Hindlimb muscle (tissue), 1 donor: ENCODE measurements at places on chromosomes 12 and 14. TPM values are rescaled to one million over a fixed set of nuclear protein-coding genes. Genes with fewer than 3 reads are reported as not detected.

GRCh38 chr12:132284071-132284826, 45.1 kb downstream of the GALNT9 start:
- DNase-seq = no peak

DNA sequence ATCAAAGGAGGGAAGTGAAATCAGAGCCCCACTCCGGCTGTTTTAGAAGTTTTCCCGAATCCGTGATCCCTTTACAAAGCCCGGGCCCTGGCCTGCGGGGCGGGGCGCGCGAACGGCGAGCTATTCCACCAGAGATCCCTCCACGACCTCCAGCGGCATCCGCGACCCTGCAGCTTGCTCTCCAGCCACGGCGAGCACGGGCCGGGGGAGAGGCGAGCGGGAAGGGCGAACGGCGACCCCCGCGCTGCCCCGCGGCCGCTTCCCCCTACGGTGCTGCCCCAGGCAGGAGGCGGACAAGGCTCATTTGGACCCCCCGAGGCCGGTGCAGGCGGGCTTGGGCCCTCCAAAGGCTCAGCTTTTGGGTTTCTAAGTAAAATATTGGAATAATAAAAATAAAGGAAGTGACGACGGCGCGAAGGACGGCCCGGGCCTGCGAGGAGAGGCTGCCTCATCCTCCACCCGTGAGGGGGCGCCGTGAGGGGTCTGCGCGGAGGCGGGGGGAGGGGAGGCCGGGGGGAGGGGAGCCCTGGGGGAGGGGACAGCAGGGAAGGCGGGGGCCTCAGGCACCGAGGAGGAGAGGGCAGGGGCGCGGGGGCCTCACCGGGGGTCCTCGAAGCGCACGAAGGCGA, 613 bp downstream of the SRSF9 start:
- DNase-seq = peak; percentile 63

DNA sequence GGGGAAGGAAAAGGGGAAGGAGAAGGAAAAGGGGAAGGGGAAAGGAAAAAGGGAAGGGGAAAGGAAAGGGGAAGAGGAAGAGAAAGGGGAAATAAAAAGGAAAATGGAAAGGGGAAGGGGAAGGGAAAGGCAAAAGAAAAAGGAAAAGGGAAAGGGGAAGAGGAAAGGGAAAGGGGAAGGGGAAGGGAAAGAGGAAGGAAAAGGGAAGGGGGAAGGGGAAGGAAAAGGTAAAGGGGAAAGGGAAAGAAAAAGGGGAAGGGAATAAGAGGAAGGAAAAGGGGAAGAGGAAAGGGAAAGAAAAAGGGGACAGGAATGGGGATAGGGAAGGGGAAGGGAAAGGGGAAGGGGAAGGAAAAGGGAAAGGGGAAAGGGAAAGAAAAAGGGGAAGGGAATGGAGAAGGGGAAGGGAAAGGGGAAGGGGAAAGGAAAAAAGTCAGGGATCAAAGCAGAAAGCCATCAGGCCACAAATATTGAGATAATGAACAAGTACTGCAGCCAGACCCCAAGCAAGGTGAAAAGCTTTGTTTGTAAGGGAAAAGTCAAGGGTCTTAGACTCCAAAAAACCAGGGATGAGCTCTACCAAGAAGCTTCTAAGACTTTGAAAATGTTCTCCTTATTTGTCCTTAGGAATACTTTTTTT, 20.0 kb downstream of the DICER1 start:
- no peak for DNase-seq

GRCh38 chr14:104793703-104793959, 1.9 kb downstream of the AKT1 start:
- DNase-seq = no peak

DNA sequence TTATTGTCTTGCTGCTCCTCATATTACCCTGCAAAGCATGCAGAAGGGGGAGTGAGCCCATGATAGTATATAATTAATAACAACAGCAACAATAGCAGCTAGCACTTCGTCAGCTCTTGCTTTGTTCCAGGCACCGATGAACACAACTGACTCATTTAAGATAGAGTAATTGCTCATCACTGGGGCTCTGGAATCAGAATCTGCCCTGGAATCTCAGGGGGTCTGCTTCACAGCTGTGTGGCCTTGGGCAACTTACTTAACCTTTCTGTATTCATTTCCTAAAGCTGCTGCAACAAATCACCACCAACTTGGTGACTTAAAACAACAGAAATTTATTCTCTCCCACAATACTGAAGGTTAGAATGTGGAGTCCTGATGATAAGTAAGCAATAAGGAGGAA, 55.0 kb upstream of the PSMC1 start:
- no peak for DNase-seq

DNA sequence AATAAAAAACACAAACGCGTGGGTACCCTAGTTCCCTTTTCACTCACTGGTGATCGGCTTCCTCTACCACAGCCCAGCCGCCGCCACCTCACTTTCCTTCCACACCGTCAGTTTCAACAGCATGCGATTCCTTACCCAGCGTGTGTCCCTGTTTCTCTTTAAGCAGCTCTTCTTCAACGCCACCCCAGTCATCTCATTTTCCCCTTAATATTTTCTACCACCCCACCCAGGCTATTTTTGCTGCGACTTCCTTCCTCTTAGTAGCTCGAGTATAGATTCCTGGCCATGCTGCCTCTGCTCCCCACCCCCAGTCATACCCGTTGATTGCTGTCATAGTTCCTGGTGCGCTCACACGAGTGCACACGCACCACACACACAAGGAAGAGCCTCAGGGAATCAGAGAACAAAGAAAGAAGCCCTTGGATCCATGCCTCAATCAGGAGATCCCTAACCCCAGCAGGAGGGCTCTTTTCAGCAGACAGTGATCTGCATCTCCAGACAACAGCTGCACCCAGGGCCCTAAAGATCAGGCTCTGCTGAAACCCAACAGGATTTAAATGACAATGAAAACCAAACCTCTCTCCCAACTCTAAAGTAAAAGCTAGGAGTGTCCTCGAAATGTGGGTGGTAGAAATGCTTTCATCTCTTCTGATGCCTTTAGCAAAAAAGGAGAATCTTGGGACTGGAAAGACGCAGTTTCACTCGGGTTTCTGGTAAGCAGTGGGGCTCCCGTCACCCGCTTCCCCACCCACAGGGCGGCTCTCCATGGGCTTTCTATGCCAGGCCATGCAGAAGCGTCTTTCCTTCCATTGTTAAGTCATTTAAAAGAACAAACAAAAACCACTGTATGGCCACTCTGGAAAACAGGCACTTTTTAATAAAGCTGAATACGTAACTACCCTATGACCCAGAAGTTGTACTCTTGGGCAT, 23.8 kb downstream of the VPS37B start:
- DNase-seq = no peak

DNA sequence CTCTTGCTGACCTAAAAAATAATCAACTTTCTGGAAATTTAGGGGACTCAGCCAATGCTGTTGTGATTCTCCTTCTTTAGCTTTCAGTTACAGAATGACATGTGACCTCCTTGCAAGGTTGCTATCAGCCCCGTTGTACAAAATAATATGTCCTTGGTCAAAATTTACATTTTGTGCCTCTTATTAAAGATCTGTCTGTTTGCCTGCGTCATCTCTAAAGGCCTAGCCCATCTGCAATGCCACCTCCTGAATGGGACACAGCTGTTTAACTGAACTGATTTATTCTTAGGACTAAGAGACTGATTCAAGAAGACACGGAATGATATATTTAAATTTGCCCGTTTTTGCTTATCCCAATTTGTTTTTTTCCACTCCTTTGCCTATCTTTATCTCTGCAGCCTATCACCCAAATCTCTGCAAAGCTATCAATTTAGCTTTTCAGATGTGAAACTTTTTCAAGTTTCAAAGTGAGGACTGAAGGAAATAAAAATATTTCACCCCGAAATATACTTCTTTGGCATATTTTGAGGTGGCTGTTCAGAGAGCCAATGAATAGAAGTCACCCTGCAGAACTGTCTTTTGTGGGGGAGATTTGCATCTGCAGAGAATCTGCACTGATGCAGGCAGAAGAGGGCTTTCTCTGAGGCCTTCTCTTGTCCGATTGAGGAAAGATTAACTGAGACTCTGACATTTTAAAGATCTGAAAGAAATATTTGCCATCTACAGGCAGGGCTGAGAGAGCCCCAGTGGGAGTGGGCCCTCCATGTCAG, 126.0 kb downstream of the VEZT start:
- no peak for DNase-seq

DNA sequence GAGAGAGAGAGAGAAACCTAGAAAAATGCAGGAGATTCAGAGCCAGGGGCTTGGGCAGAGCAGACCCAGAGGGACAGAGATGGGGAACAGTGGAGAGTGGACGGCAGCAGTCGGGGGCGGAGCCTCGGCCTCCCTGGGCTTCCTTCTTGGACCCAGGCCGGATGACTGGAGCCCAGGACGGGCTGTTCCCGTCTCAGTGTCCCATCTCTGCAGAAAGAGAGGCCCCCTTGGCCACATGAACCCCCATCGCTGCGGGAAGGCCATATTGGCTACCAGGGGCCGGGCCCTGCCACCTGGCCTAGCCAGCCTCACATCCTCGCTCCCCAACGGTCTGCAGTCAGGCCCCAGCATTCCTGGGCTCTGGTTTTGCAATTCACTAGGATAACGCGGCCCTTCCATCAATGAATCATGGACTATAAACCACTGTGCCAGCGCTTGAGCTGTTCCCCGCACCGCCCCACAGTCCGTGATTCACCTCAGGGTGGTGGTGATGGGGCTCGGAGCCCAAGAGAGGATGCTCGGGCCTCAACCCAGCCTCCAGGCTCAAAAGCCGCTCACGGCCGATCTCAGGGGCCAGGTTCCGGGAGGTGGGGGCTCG, 116.5 kb downstream of the RFLNA start:
- no peak for DNase-seq

GRCh38 chr14:32596390-32596789, 267.3 kb downstream of the AKAP6 start:
- DNase-seq = no peak

DNA sequence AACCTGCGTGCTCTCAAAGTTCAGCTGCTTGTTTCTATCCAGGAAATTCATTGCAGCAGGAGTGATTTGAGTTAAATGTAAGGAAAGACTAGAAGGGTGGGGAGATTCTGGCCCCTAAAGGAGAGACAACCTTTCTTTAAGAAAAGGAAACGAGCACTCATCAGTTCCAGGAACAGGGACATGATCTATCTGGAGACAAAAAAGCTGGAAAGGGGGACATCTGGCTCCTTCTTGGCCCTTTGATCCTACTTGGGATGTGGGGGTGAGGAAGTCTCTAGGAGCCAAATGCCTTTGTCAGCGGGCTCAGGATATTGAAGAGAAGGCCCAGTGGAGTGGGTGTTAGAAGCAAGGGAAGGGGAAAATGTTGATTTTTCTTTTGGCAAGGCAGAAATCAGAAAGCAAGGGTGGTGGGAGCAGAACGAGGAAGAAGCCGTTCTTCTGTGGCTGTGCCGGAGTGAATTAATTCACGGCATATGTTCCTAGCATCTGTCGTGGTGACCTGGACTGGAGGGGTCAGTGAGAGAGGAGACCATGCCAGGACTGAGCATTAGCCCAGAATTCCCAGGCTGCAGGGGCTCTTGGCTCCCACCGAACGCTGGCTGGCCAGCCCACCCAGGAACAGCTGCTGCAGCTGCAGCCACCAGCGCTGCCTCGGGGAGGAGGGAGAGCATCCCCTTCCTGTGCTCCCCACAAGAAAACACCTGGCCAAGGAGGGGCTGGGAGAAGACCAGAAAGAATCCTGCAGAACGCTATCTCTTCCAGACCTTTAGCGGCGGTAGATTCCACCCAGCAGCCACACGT, 62.8 kb upstream of the GPATCH2L start:
- peak; percentile 87 for DNase-seq

GRCh38 chr12:108121320-108121719, 7.8 kb upstream of the WSCD2 start:
- DNase-seq = no peak

- DNase-seq = no peak
These were observed 380.9 kb downstream of the GLT1D1 start for GRCh38 chr12:129234209-129234608.

DNA sequence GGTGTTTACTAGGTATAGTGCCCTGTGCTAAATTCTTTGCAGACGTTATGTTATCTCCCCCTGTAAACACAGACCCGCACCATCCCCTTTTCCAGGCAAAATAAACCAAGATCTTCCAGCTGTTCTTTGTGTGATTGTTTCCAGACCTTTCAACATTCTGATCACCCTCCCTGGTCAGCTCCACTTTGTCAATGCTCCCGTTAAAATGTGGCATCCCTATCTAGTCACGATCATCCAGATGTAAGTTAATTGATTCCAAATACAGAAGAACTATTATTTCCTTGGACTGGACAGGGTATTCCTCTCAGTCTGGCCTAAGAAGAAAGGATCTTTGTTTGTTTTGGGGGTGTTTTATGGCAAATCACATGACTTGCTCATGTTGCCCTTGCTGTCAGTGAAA, 127.6 kb upstream of the ARID2 start:
- DNase-seq = no peak

DNA sequence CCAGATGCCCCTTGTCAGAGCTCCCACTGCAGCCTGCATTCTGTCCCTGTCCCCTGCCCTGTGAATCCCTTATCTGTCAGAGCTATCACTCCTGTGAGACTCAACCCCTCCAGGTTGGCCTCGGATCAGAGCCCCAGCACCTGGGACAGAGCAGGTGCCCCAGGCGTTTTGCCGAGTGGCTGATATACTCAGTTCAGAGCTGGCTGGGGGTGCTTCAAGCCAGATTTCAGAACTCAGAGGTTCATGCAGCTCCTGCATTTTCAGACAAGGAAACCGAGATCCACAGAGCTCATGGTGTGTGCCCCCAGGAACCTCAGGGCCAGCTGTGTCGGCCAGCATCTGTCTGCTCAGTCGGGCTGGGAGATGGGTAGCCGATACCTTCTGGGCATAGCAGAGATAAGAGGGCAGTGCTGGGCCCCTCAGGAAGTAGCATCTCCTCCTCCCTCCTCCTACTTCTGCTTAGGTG, 228.0 kb upstream of the RTL1 start:
- no peak for DNase-seq

- no peak for DNase-seq
These were observed 21.0 kb downstream of the RTN1 start for GRCh38 chr14:59849411-59850130.

GRCh38 chr12:128534906-128535305, 267.9 kb downstream of the TMEM132C start:
- DNase-seq = no peak

- DNase-seq = no peak
These were observed 22.4 kb downstream of the PROX2 start for GRCh38 chr14:74853581-74853980.

GRCh38 chr14:97380539-97380941, 583.4 kb downstream of the VRK1 start:
- DNase-seq = no peak

- no peak for DNase-seq
These were observed 24.7 kb upstream of the ANO6 start for GRCh38 chr12:45191239-45191638.

TBC1D30 gene
- polyA plus RNA-seq = 2.3 TPM

RASAL1 gene
- 0.08 TPM for polyA plus RNA-seq

RASSF9 gene
- polyA plus RNA-seq = 1.8 TPM

ACOT4 gene
- 0.44 TPM for polyA plus RNA-seq

WNT1 gene
- polyA plus RNA-seq = not detected

REC8 gene
- polyA plus RNA-seq = 14.5 TPM

KITLG gene
- 13.1 TPM for polyA plus RNA-seq

TGFB3 gene
- 86.8 TPM for polyA plus RNA-seq

PLEKHH1 gene
- polyA plus RNA-seq = 2.0 TPM

METTL17 gene
- 47.7 TPM for polyA plus RNA-seq
